AG04450 (cell line): ENCODE measurements at places on chromosomes 2 and 18.

GRCh38 chr18:9549405-9549804 lies 65.0 kb downstream of the PPP4R1 start:
- no peak for DNase-seq

GRCh38 chr18:3012136-3013023 lies 564 bp downstream of the LPIN2 start:
- no peak for DNase-seq

- peak; percentile 81 for DNase-seq
Observed at GRCh38 chr2:9897331-9897737, 54.1 kb downstream of the TAF1B start.

- no peak for DNase-seq
Observed at GRCh38 chr18:13879937-13880336, 35.4 kb downstream of the MC2R start.

DNA sequence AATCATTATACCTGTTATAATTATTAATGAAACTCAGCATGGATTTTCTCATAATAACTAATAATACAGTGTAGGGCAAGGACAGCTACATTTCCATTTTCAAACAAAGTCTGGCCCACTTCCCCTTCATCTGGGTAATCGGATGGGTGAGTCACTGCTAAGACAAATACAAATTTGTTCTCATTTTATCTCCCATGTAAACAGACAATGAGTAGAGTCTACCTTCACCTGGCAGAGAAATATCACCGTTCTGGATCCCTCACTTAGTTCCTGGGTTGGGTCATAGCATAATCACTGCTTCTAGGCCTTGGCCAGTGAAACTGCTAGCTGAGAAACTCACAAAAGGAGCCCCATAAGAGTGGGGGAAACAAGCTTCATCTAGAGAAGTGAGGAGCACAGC lies 9.2 kb downstream of the CNTNAP5 start:
- DNase-seq: no peak

GRCh38 chr2:184849516-184849915 lies 251.2 kb downstream of the ZNF804A start:
- DNase-seq: no peak

GRCh38 chr2:235300368-235301201 lies 193.3 kb upstream of the AGAP1 start:
- peak; percentile 53 for DNase-seq

- no peak for DNase-seq
Observed at GRCh38 chr2:127410871-127411652, 7.2 kb upstream of the PROC start.

- no peak for DNase-seq
Observed at GRCh38 chr18:31513189-31513935, 15.4 kb downstream of the DSG2 start.

DNA sequence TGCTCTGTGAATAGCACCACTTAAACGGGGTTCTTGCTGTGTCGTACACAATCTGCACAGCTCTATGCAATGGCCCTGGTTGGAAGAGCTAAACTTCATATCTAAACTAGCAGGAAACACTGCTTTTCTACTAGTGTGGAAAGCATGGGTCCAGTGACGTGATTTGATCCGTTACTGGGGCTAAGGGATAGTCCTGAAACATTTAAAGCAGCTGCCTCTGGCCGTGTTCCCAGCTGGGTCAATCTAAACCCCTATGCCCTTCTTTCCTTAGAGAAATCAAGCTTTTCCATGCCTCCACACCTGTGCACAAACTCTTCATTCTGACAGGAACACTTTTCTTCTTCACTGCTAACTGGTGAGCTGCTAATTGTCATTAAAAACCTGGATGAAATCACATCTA lies 5.4 kb upstream of the IGFBP5 start:
- no peak for DNase-seq

DNA sequence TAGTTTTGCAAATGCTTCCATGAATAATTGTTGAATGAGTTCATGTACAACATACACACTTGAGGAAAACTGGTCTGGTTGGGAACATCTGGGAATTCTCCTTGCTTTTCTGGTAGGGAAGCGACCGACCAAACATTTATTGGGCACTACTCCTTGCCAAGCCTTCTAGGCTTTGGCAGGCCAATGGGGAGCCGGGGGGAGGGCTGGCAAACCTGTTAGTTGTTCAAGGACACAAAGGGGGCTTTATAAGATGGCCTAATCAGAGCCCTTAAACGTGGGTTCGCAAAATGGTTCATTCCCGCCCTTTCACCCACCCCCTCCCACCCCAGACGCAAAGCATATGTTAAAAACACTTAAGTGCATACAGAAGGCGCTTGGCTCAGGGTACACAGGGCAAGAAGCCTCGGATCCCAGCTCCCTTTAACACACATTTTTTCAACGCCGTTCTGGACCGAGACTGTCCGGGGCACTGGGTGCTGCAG lies 844 bp upstream of the VSNL1 start:
- DNase-seq: no peak

GRCh38 chr2:128642316-128642715 lies 323.6 kb upstream of the HS6ST1 start:
- no peak for DNase-seq

- DNase-seq: no peak
Observed at GRCh38 chr2:153890576-153890975, 18.9 kb downstream of the GALNT13 start.

- no peak for DNase-seq
Observed at GRCh38 chr2:23703583-23704385, 223.1 kb downstream of the ATAD2B start.

GRCh38 chr2:213246497-213247281 lies 37.6 kb upstream of the SPAG16 start:
- peak; percentile 18 for DNase-seq

- no peak for DNase-seq
Observed at GRCh38 chr18:34620258-34620861, 89.7 kb upstream of the DTNA start.

DNA sequence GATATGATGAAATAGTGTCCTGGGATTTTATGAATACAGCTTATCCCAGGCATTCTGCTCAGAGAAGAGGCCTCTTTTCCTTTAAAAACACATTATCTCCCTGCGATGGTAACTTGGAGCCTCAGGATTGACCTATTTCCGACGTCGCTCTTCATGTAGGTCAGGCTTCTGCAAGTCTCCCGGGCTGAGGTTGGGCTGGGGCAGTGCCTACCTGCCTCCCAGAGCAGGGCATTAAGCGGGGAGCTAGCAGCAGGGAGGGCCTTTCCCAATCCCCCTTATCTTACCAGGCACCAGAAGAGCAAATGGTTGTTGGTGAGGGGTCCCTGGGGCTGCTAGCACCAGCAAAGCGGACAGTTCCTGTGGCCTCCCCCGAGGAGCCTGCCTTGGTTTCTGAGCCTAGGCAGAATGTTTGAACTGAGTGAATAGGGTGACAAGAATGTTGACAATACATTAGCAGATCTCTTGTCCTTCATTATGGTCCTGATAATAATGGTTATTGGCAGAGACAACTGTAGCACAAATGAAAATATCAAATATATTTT lies 60.2 kb downstream of the TRPM8 start:
- DNase-seq: no peak

GRCh38 chr2:53286345-53286744 lies 481.3 kb upstream of the CHAC2 start:
- DNase-seq: no peak

DNA sequence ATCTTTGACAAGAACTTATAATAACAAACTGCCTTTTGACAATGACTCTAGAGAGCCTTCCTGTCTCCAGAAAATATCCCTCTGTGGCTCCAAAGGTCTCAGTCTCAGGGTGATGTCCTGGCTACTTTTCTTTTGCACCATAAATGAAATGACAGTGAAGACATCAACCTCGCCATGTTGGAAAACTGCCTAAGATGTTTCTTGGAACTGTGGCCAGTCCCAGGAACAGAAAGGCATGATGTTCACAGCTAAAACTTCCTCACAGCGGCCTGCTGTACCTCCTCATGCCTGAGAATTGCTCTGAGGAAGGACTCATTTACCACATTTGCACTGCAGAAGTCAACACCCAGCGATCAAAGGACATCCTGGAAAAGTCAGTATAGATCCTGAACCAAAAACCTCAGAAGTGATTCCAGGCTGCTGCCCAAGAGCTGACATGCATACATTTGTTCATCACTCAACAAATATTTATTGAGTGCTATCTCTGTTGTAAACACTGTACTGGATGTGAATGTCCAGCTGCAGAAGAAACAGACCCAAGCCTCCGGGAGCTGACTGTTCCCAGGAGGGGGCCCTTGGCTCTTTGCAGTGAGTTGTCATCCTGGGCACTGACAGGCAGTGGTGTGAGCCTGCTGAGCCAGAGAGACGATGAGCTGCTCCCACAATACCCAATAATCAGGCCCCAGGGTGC lies 64.3 kb upstream of the ACSL3 start:
- DNase-seq: no peak

GRCh38 chr2:201909961-201910361 lies 103.6 kb downstream of the CDK15 start:
- no peak for DNase-seq

- DNase-seq: no peak
Observed at GRCh38 chr18:63528863-63529492, 13.2 kb upstream of the SERPINB12 start.

GRCh38 chr2:1758774-1759610 lies 14.7 kb upstream of the PXDN start:
- no peak for DNase-seq

DNA sequence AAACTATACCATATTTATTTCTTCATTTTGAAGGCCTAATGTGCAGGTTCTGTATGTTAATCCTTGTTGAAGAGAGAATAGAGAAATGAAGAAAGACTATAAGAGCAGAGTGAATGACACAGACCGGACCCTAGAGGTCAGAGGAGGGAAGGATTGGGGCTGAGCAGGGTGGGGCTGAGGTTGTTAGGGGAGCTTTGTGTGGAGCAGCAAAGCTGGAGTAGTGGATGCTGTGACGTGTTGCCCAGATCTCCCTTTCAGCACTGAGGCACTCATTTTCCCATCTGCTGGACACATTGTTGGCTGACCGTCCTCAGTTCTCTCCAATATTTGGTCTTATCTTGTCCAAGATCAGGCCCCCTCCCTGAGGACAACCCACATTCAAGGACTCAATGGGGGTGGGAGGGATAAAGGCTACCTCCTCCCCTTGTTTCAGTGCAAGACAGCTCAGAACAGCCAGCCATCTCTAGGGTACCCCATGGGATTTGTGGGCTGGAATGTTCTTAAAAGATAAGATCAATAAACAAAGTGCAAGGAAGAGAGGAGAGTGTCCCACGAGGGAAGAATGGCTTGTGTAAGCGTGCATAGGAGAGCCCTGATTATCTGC lies 143.6 kb downstream of the TDRD15 start:
- no peak for DNase-seq

DNA sequence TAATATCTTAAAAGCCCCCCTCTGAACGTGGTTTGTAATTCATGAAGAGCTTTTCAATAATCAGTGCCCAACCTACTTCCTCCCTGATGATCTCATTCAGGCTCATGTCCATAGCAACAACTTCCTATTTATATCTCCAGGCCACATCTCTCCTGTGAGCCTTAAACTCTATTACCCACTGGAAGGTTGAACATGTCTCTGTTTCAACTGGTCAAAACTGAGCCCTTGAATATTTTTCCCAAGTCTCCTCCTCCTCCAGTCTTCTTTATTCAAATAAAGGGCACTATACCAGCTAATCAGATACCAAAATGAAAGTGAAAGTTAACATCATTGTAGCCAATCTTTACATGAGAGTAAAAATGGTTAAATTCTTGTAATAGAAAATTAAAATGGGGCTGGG lies 63.7 kb upstream of the ITGA4 start:
- DNase-seq: no peak

GRCh38 chr2:176967911-176968450 lies 244.6 kb upstream of the HNRNPA3 start:
- no peak for DNase-seq

DNA sequence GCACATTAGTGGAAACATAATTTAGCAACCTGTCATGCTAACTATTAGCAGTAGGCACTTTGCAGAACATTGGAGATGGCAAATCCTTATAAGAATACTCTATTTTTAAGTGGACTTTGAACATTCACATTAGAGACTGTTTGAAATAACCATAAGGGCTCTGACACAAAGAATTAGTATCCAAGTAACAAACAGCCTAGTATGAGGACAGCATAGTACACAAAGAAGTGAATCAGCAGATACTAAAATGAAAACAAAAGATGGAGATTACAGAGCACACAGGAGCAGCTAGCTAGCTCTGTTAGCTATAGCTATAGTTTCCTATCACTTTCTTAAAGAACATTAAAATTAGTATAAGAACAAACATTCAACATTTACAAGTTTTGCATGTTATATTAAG lies 256.3 kb upstream of the SPOPL start:
- DNase-seq: no peak

GRCh38 chr2:233100192-233100998 lies 40.3 kb downstream of the INPP5D start:
- no peak for DNase-seq

DNA sequence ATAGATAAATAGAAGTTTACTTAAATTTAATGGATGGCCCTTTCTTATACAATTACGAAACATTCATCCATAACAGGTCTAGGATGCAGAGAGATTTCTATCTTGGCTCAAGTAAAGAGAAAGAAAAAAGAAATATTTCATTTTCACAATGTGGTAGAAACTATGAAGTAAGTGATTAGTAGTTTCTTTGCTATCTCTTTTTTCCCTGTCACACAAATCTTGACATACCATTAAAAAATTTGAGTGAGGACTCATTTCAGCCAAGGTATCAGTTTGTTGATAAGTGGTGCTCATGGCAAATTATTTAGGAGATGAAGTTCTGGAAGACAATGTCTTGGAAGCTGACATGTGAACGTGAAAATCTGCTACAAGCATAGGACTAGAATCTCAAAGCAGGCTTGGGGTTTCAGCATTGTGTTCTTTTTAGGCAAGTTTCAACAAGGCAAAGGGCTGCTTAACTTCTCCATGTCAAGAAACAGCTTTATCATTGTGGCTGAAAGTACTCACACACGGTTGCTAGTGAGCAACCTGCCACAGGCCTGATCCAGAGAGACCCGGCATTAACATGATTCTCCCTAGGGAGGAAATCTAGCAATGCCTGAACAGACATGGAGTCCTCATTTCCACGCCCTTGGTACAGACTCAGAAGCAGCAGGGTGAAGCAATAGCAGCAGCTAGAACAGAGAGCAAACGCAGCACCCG lies 414.6 kb downstream of the DLGAP1 start:
- no peak for DNase-seq

- no peak for DNase-seq
Observed at GRCh38 chr2:163656622-163657280, 79.1 kb downstream of the FIGN start.

DNA sequence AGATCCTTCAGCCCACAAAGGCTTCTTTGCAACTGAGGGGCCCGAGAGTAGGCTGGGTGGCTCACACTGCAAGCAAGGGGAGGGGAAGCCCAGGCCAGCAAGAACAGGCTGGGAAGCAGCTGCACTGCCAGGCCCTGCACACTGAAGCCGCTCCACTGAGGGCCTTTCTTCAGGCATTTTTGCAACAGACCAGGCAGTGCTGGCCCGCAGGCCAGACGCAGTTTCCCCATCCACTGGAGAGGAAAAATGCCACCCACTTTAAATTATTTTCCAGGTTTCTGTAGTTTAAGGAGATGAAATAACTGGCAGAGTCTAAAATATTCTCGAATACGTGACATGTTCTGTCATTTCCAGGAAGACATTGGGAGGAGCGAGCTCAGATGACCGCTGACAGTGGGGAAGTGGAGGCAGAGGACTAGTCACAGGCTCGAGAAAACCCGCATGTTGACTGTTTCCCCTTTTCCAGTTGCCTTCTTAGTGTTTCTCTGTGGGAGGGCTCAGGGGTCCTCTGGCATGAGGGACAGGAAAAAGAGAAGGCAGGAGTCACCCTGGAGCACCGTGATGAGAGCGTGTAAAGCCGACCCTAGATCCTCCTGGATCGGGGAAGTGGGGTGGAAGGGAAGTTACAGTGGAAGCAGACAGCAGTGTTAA lies 53.3 kb upstream of the B3GNT7 start:
- no peak for DNase-seq
